ENCODE measurements at places on chromosomes 4 and X.

DNA sequence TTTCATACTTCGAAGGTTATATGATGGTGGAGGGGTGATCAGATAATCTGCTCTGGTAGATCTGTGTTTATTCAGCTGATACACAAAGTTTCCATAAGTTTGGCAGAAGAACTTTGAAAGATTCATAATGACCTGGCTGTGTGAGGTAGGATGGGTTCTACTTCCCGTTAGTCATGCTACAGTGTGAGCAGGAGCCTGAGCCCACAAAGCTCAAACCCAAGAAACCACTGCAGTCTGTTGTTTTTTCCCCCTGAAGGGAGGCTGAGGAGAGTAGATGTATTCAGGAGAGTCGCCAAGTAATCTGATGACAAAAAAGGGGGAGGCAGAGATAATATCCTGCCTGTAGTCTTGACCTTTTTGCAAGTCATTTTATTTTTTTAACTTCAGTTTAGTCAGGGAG is 52.8 kb upstream of the PPP3CA start:
- DNase-seq: no peak

DNA sequence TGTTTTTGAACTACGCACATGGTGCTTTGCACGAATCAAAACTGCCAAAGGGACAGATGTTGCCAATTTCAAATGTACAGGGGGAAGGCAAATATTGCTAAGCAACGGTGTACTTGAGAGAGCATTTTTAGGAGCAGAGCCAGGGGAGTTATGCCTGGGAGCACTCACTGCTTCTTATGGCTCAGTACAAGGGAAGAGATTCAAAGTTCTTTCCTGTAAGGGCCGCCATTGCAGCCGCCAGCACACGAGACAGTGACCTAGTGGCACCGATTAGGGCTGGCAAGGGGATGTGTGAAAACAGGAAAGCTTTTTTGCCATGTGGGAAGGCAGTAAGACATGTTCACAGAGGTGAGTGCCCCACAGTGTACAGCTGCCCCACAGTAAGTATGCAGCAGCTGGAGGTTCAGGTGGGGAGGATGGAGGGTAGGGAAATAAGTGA is 133.8 kb downstream of the AFF1 start:
- no peak for DNase-seq

GRCh38 chr4:3851881-3852280 is 85.7 kb downstream of the ADRA2C start:
- DNase-seq: no peak

GRCh38 chr4:135185256-135185655 is 983.7 kb upstream of the PABPC4L start:
- no peak for DNase-seq

DNA sequence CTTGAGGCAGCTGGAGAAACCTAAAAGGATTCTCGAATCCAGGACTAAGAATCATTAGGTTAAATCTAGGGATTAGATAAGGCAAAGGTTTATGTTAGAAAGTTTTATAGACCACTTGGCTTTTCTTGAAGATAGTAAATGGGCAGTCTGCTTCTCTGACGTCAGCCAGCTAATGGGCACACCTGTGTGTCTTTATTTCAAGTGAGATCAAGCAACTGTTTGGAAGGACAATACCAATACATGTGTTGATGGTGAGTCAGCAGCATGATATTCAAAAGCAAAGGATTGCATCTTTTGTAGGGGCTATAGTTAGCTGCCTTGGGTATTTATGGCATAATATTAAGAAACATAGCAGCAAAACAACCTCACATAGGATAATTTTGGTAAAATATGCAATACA is 46.5 kb upstream of the GRPR start:
- DNase-seq: no peak

DNA sequence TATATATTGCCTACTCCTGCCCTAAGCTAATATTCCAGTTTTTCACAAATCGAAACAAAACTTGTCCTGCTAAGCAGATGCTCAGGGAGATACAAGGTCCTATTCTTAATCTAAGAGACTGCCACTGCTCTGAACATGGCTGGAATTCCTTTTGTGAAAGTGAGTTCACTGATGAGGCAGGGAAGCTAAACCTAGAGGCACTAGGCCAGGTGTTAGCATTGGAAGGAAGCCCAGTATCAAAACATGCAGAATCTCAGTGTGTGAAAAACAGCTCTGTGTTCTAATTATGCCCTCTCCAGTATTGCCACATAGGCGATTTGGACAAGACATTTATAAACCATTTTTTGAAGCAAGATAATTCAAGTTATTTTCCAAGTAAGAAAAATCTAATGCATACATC is 47.6 kb downstream of the ABCG2 start:
- no peak for DNase-seq

- no peak for DNase-seq
Observed at GRCh38 chr4:185534866-185535611, at the start of gene PDLIM3. Gene PDLIM3 (minus strand): TSS chr4:185535507. CDS start chr4:185535434, 73 bp downstream.

DNA sequence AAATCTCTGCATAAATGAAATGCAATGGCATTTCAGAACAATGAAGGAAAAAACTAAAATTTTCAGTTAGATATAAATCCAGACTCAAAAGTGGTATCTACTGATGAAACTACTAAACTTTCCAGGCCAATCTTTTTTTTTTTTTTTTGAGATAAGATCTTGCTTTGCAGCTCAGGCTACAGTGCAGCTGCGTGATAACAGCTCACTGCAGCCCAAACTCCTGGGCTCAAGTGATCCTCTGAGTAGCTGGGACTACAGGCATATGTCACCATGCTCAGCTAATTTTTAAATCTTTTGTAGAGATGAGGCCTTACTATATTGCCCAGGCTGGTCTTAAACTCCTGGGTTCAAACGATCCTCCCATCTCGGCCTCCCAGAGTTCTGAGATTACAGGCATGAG is 1228.2 kb upstream of the ADGRL3 start:
- no peak for DNase-seq

GRCh38 chr4:86967073-86967472 is 32.3 kb downstream of the AFF1 start:
- DNase-seq: no peak

DNA sequence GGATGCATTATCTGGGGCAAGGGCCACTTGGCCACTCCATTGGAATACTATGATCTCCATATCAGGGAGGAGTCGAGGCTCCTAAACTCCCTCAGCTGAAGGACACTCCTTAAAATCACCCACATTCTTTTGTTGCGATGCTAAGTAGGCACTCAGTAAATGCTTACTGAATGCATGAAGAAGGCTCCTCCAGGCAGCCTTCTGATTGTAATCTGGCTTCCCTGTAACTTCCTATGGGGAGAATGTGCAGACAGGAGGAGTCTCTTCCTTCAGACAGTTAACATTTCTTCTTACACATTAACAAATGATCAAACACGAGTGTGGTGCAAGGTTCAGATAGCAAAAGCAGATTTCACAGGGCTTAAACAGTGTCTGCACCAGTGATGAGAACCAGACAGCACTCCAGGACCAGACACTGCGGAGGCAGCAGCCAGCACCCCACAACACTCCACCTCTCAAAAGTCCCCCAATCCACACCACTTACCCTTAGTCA is 21.4 kb upstream of the USO1 start:
- DNase-seq: no peak

DNA sequence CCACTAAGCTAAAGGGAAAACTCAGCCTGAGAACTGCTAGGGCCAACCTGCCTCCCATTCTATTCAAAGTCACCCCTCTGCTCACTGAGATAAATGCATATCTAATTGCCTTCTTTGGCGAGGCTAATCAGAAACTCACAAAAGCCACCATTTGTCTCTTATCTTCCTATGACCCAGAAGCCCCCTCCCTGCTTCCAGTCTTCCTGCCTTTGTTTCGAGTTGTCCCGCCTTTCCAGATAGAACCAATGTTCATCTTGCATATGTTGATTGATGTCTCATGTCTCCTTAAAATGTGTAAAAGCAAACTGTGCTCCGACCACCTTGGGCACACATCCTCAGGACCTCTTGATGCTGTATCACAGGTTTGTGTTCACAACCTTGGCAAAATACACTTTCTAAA is 459.8 kb downstream of the FSTL5 start:
- DNase-seq: no peak

GRCh38 chr4:188263321-188263720 is 124.1 kb downstream of the TRIML1 start:
- no peak for DNase-seq

DNA sequence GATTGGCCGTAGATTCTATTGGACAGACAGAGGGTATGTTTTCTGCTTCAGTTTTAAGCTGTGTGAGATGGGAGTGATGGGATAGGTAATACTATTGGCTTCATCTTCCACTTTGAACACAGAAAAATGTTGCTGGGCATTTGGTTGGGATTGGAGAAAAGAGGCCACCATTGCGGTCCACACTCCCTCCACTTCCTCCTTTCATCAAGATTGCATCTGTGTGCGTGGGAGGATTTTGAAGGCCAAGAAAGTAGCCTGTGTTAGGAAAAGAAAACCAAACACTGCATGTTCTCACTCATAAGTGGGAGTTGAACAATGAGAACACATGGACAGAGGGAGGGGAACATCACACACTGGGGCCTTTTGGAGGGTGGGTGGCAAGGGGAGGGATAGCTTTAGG is 56.4 kb downstream of the EGF start:
- DNase-seq: no peak

- no peak for DNase-seq
Observed at GRCh38 chr4:52244848-52245247, 193.7 kb downstream of the SPATA18 start.

DNA sequence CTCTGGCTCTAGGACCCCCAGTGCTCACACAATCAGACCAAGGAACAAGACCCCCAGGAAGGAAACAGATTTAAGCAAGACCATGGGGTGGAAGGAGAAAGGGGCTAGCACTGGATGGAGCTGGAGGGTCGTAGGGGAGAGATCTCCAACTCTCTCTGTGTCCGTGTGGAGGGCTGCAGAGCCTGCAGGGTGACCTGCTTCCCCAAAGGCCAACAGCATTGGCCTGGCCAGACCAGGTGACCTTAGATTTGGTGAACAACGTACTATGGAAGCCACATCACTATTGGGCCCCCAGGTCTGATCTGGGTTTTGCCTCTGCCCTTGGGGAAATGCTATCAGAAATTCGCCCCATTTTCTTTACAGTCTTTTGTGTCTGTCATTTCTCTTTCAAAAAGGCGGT is 26.0 kb downstream of the NLGN3 start:
- no peak for DNase-seq

- DNase-seq: no peak
Observed at GRCh38 chrX:314049-314448, 4.5 kb downstream of the GTPBP6 start.

- no peak for DNase-seq
Observed at GRCh38 chr4:89898304-89898716, 3.7 kb downstream of the MMRN1 start.

- DNase-seq: no peak
Observed at GRCh38 chrX:43661521-43662240, 5.6 kb downstream of the MAOA start.

DNA sequence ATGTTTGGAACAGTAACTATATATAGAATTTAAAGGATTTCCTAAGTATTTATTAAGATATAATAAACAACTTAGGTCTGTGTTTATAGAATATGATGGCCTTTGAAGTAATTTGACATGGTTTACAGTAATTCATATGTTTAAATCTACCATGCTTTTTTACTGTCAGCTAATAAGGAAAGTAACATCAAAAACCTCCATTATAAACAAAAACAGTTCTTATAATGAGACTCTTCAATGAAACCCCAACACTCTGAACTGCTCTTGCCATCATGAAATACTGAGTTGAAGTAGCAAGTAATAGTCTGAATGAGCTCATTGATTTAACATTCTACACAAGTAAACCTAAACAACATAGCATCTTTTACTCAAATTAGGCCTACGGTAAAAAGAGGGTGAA is 1236.5 kb downstream of the FSTL5 start:
- DNase-seq: no peak

GRCh38 chrX:118480172-118480571 is 15.4 kb upstream of the DOCK11 start:
- no peak for DNase-seq

GRCh38 chr4:177308847-177309521 is 690 bp upstream of the NEIL3 start:
- no peak for DNase-seq

- no peak for DNase-seq
Observed at GRCh38 chr4:26937567-26937966, 76.9 kb downstream of the STIM2 start.

DNA sequence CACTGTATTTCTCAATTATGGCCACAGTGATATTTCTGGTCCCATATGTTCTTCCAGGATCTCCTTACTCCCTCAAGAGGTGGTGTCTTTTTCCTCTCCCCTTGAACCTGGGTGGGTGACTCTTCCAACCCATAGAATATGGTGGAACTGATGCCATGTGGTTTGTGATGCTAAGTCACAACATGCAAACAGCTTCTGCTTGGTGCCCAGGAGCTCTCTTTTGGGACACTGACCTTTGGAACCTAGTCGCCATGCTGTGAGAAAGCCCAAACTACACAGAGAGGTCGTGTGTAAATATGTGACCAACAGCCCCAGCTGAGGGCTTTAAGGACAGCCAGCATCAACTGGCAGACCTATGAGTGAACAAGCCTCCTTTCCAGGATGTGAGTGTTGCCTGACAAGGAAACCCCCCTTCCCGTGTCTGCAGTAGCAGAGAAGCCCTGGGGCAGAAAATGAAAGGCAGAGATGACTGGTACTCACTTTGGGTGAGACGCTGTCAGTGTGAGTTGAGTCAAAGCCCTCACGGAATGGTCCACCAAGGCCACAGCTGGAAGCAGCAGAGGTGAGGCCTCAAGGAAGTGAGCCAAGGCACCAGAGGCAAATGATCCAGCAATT is 223.4 kb downstream of the BCOR start:
- no peak for DNase-seq

- no peak for DNase-seq
Observed at GRCh38 chr4:76736414-76736813, 161.5 kb downstream of the SOWAHB start.

DNA sequence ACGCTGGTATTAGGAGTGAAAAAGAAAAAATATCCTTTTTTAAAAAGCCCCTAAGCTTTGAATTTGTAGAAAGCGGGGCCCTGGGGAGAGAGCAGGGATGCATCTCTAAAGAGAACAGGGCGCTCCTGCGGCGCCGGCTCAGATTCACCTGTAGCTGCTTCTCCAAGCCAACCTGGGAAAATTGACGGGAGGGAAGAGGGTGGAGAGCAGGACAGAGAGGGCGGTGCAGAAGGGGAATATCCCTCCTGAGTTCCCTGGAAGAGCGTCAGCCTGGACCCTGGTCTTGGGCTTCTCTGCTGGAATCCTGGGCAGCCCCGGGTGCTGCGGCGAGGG is 776 bp upstream of the SOWAHD start:
- DNase-seq: no peak

- DNase-seq: no peak
Observed at GRCh38 chr4:181608181-181608580, 635.0 kb upstream of the TENM3 start.

GRCh38 chr4:145805490-145805889 is 125.5 kb downstream of the C4orf51 start:
- DNase-seq: no peak

DNA sequence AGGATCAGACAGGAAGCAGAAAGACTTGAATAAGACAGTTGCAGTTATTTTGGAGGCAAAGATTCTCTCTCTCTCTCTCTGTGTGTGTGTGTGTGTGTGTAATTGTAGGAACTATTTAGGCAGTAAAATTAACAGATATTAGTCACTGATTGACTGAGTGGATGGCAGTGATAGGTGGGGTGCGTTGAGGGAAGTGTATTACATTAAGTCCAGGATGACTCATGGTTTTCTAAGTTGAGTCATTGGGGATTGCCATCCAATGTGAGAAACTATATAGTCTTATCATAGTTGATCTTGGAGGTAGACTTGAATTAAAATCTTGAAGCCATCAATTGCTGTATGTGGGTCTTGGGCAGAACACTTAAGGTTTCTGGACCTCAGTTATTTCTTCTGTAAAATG is 75.4 kb downstream of the AR start:
- DNase-seq: no peak
